Renal cortex interstitium (tissue), 15 donors: ENCODE measurements at places on chromosomes 5 and 9. TPM values are rescaled to one million over a fixed set of nuclear protein-coding genes. Genes with fewer than 3 reads are reported as not detected.

GRCh38 chr5:107546719-107547118, 124.0 kb downstream of the EFNA5 start:
- DNase-seq: no peak

- DNase-seq: no peak
Observed at GRCh38 chr5:74042959-74043358, 417.0 kb downstream of the ARHGEF28 start.

DNA sequence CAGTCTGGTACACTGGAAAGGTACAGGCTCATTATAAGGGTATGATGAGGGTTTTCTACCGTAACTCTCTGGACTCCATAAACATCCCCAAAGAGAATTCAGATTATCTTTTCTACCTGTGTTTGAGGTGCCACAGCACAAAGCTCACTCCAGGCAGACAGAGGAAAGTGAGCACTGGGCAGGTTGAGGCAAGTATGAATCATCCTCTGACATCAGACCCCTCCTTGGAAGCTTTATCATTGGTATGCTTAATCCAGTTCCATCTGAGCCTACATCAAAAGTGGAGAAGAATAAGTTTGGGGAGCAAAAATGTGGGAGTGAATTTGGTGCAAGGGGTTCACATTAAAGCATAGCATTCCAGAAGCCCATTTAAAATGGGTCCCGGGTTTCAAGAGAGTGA, 21.7 kb downstream of the C9orf152 start:
- no peak for DNase-seq

DNA sequence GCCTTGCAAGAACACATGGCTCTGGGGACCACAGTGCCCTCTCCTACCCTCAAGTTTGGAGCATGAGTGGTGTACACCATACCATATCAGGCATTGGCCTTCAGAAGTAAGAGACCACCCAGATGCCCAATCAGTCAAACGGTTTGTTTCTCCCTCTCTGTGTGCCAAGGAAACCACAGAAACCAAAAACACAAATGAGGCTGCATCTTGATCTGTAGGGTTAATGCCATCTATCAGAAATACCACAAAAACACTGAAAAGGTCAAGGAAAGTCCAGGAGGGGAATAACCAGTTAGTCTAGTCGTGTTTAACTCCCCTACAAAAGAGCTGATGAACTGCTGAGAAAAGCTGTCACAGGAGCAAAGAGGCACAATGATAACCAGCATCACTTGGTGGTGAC, 78.4 kb downstream of the INSYN2B start:
- no peak for DNase-seq

GRCh38 chr9:131856105-131856504, 116.2 kb upstream of the RAPGEF1 start:
- no peak for DNase-seq

- no peak for DNase-seq
Observed at GRCh38 chr5:162160401-162160800, 92.8 kb downstream of the GABRG2 start.

DNA sequence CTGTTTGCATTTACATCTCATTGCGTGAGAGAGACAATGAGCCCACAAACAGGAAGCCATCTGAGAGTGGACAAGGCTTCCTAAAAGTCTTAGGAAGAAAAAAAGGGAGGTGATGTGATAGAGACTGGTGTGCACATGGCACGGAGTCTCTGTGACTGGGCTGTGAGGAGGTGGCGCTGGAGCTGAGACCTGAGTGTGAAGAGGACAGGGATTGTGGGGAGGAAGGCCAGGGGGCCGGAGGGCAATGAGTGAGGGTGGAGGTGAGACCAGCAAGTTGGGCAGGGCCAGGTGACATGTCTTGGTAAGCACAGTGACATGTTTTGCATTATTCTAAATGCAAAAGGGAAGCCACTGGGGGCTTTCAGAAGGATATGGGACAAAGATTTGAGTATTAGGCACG, 45.0 kb downstream of the TSPAN17 start:
- no peak for DNase-seq

DNA sequence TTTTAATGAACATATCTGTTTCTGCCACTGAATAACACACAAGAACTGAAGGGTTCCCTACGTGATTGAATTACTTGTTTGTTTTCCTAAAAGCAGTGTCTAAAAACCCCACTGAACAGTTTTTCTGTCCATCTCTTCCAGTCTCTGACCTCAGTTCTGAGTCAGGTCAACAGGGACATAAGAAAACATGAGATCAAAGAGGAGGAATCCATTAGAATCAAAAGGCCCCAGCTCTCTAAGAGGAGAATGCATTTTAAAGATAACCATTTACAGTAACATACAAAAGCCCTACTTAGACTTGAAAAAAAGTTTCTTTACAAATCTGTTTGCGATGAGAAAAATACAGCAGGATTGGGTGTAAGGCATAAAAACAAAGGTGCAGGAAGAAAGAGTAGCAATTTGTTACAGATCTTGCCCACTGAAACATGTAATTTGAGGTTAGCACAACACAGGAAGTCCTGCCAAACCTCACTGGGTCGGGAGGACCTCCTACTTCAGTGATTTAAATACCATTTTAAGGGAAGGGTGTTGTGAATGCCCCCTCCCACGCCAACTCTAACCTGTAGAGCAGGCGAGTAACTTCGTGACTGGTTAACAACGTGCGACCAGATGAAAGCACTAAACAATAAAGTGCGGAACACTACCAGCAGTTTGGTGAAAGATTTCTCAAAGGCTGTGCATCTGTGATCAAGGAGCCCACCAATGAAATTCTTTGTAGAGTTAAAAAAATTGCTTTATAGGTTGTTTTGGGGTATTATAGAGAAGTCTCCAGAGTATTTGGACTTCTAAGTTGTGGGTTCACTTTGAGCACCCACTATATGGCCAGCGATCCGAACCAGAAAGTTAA, 1.3 kb downstream of the QSOX2 start:
- no peak for DNase-seq

DNA sequence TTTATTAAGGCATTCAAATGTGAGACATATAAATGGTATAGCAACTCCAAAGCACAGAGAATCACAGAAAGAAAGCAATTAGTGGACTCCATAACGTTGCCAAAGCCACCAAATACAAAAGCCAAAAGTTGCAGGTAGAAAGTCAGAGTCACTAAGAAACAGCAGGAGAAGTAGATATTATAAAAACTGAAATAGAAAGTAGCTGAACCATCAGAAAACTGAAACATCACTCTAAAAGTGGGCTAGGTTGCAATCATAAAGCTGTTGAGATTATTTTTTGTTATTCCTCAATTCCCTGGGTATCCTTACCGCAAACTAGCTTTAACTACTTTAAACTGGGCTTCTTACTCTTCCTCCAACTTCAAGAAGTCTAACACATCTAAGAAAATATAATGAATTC, 108.1 kb upstream of the ARRDC3 start:
- no peak for DNase-seq

DNA sequence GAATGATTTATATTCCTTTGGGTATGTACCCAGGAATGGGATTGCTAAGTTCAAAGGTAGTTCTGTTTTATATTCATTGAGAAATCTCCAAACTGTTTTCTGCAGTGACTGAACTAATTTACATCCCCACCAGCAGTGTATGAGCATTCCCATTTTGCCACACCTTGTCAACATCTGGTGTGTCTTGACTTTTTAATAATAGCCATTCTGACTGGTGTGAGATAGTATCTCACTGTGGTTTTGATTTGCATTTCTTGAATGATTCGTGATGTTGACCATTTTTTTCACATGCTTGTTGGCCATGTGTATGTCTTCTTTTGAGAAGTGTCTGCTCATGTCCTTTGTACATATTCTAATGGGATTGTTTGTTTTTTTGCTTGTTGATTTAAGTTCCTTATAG, 421.5 kb downstream of the KIAA0825 start:
- DNase-seq: no peak

DNA sequence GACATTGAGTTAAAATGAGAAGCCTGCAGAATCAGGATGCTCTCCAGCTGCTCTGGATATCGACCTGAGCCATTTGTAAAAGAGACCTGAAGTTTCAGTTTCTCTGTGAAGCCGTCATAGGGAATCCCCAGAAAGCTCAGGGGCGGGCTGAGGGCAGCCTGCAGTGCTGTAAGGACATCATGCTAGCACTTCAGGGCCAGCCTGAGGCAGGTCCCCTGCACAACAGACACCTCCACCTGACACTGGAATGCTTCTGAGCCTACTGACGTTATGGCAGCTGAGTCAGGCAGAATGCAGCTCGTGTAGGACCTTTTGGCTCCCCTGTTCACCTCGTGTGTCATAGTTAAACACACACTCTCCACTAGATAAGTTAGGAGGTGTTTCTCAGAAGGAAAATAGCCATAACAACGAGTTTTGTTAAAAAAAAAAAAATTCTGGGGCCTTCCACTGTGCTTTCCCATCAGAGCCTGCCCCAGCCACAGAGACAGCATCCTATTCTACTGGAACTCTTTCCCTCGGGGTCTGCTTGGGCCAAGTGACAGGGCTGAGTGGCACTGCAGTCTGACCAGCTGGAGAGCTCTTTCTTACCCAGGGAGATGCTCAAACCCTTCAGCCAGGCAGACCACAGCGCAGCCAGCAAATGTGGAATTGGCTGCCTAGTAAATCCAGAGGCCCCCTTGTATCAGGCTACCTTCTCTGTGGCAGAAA, 354.9 kb downstream of the DIRAS2 start:
- no peak for DNase-seq

DNA sequence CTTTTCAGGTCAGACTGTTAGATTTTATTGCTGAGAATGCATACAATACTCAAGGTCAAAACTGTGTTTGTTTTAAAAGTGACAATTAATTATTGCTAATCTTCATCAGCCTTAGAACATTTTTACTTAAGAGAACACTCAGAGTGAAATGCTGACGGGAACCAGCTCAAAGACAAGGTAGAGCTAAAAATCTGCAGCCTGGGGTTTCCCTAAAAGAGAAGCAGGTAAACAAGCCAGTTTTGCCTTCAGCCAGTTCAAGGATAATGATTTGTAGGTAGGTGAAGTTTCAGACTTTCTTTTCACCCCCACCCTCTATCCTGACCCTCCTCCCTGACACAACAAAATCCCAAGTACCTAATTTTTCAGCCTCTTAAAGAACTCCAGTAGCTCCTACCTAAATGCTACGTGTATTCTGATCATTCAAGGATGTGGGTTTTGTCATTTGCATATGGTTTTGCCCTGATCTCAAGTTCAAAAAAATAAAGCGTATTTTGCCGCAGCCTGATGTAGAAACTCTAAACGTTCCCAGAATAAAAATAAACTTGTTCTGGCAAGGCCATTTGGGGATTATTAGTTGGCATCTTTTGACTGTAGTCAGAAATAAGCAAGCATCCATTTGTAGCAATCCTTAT, 407.2 kb downstream of the EFNA5 start:
- DNase-seq: no peak

- no peak for DNase-seq
Observed at GRCh38 chr5:134149571-134150303, 27.0 kb downstream of the SKP1 start.

The PSAT1 gene
- polyA plus RNA-seq: 79.6 TPM

GRCh38 chr5:180289966-180290365, 1.9 kb downstream of the MAPK9 start:
- no peak for DNase-seq

- no peak for DNase-seq
Observed at GRCh38 chr9:98501819-98502218, 206.9 kb downstream of the GABBR2 start.

DNA sequence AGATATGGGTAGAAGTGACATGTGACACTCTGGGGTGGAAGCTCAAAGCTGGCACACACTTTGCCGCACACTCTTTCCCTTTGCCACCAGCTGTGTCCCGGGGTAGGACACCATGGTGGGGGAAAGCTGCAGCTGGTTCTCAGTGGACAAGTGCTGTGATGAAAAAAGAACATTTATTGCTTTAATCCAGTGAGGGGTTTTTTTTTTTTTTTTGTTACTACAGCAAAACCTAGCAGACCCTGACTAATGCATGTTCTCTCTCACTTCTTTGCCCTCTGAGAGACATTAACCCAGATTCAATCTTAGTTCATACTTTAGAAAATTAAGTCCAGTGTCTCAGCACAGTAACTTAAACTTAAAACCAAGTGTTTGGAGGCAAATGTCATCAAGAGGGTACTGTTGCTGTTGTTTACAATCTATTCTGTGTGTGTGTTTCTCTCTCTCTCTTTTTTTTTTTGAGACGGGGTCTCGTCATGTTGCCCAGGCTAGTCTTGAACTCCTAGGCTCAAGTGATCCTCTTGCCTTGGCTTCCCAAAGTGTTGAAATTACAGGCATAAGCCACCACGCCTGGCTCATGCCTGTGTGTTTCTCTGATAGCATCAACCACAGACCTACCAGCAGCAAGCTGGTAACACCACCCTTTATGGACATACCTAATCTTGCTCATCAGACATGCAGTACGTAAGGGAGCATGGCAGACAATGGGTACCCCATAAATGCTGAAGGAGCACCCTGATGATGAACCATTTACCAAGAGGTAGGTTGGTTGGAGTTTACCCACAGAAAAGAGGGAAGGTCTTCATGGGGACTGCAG, 84.7 kb upstream of the TBC1D2 start:
- DNase-seq: no peak

GRCh38 chr5:31641575-31641974, 2.6 kb downstream of the PDZD2 start:
- no peak for DNase-seq

The FBXW11 gene
- polyA plus RNA-seq: 54.7 TPM

The CARTPT gene
- polyA plus RNA-seq: not detected

The KCNT1 gene
- 0.24 TPM for polyA plus RNA-seq

DNA sequence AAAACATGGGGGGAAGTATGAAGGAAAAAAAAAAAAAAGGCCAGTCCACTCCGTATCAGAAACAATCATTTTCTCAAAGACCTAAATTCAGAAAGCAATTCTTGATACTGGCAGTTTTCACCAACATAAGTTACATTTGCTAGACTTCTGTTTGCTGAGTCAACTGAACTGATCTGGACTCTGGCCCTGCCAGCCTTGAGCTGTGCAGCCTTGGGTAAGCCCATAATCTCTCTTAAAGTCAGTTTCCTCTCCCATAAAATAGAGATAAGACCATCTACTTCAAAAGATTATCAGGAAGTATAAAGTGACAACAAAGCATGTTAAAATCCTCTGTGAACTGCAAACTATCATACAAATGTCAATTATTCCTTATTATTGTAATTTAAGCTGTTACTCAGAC, 106.8 kb downstream of the MAPKAP1 start:
- DNase-seq: no peak

DNA sequence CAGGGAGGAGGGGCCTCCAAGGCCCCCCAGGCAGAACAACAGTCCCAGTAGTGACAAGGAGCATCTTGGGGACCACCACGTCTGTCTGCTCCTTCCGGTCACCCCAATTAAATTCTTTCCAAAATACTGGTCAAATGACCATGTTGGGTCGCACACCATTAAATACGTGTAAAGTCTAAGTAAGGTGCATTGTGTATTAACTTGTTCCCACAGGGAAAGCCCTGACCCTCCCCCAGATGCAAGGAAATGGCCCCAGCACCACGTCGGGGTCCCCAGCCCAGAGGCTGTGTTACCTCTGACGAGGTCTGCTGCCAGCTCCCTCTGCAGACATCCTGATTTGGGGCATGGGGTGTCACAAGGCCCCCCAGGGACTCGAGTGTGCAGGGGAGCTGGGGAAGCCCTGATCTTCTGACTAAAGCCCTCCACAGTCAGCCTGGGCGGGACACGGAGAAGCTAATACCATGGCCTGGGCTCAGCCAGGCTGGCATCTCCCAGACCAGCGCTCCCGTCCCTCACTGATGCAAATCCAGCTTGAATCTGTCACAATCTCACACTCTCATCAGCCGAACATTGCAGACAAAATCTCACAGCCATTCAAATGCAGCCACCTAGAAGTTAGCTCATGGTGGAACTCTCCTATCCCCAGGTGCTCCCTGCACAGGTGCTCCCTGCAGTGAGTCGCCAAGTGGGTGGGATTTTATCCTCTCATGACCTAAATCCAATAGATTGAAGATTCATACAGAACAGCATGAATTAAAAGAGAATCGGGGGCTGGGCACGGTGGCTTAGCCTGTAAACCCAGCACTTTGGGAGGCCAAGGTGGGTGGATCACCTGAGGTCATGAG, 13.6 kb downstream of the TERT start:
- no peak for DNase-seq

GRCh38 chr9:118647331-118647730, 721.9 kb downstream of the BRINP1 start:
- DNase-seq: no peak
